ENCODE measurements at places on chromosomes 3 and 15.

DNA sequence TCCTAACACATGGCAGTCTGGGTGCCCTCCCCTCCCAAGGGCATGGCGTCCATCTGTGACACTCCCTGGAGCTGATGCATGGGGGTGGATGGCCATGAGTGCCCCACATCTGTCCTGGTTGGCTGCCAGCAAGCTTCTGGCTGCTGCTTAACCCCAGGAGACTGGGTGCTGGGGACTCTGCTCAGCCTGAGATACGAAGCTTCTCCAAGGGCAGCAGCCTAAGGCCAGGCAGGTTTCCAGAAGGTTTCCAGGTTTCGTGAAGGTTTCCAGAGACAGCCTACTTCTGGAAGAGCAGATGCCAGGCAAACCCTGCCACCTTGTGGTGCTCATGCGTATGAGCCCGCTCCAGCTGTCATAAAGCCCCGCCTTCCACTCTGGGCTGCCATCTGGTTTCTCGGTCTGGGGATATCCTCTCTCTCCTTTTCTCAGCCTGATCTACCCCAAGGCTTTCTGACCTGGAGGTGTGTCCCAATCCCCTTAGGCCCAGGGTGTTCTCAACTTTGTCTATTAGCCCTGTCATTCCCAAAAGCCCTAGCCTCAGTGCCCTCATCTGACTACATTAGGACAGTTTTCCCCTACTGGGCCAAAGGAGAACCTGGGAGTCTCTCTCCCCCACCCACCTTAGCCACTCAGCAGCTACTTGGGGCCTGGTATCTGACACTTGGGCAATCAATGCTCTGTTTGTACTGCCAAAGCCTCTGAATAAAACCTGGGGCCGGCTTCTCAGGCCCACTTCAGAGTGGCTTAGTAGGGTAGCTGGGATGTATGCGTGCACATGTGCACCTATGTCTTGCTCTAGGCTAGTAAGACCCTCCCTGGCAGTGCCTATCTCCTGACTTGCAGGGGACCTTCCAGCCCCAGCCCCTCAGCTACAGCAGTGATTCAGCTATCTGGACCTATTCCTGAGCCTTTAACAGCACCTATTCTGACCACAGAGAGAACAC, 12.0 kb downstream of the MRPL46 start:
- peak; percentile 9 for DNase-seq

DNA sequence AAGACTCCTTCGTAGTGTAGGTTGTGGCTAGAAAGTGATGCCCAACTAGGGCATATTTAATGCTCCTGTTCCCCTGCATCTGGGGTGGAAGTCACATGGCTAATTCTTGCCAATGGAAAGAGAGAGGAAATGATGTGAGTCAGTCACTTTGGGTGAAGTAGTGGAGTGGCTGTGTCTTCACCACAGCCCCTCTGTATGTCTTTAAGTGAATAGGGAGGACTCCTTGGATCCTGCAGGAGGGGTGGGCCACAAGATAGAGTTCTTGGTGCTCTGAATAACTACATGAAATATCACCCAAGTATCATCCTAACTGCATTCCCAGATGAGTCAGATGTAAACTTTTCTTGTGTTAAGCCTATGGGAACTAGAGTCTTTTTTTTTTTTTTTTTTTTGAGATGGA, 17.8 kb upstream of the MB21D2 start:
- no peak for DNase-seq

GRCh38 chr3:112979244-112979832, 4.4 kb upstream of the CD200R1 start:
- peak; percentile 59 for DNase-seq

GRCh38 chr3:177005718-177006405, 191.4 kb downstream of the TBL1XR1 start:
- DNase-seq = no peak

GRCh38 chr3:122687298-122687697, 6.7 kb downstream of the PARP14 start:
- no peak for DNase-seq

GRCh38 chr3:14823910-14824629, 5.3 kb downstream of the FGD5 start:
- no peak for DNase-seq

DNA sequence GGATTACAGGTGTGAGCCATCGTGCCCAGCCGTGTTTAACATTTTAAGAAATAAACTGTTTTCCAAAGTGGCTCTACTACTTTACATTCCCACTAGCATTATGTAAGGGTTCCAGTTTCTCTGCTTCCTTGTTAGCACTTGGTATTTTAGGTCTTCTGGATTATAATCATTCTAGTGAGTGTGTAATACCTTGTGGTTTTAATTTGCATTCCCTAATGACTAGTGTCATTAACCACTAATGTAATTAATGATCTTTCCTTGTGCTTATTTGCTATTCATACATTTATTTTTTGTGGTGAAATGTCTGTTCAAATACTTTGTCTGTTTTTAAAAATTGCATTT, 30.7 kb downstream of the ARIH2 start:
- DNase-seq = no peak

All from hippocampal formation (tissue), 2 donors.